ENCODE measurements at places on chromosomes 6 and 20. TPM values are rescaled to one million over a fixed set of nuclear protein-coding genes. Genes with fewer than 3 reads are reported as not detected.

The CAP2 gene
- 10.3 TPM for total RNA-seq

- DNase-seq = peak; percentile 74
Measured at GRCh38 chr6:99522531-99522930, 7.3 kb upstream of the USP45 start.

The OPN5 gene
- total RNA-seq = not detected

- DNase-seq = no peak
Measured at GRCh38 chr20:905396-905961, 10.7 kb downstream of the ANGPT4 start.

GRCh38 chr6:159989492-159990480, 20.9 kb downstream of the IGF2R start:
- no peak for DNase-seq

DNA sequence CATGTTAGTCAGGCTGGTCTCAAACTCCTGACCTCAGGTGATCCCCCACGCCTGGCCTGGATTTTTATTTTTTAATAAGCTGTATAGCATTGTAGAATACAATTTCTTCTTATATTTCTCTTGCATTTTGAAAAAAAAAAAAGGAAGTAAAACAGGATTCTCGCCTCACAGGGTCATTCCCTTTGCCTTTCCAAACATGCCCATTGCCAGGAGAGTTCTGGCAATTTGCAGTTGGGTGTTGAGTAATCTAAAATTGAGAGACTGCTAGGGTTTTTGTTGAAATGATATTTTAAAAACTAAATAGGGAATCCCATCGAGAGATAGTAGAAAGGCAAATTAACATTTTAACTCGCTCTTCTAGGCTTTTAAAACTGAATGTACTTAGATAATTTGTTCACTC, 196.1 kb downstream of the JARID2 start:
- no peak for DNase-seq

The NUS1 gene
- 33.8 TPM for total RNA-seq

- no peak for DNase-seq
Measured at GRCh38 chr20:46229478-46230105, 78.7 kb downstream of the CDH22 start.

The SSTR4 gene
- total RNA-seq = not detected

DNA sequence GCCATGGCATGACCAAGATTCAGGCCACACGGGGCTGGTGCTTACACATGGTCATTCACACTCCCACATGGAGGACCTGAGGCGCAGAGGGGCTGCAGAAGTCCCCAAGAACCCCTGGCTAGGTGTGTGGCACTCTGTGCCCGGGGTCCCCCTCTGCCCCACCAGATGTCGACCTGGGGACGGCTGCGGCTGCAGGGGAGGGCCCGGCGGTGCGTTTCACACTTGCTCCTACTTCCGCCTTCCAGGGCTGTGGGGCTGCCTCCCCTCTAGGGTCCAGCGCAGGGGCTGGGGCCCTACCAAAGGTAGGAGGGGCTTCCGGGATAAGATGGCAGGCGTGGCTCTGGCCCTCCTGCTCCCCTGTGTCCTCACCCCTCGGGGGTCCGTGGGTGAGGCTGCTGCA, 81.1 kb upstream of the SLCO4A1 start:
- no peak for DNase-seq

The PRR18 gene
- 0.55 TPM for total RNA-seq

DNA sequence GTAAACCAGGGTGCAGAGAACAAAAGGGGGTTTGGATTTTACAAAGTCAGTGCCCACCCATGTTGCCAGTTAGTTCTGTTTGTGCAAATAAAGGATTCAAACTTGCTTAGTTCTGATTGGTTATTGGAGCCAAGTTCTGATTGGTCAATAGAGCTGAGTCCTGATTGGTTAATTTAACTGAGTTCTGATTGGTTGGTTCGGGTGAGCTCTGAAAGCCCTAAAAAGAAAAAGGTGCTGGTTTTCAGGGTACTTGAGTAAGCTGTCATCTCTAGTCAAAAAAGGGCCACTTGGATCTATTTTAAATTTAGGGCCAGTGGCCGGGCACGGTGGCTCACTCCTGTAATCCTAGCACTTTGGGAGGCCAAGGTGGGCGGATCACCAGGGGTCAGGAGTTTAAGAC, 47.6 kb downstream of the SCGN start:
- no peak for DNase-seq

DNA sequence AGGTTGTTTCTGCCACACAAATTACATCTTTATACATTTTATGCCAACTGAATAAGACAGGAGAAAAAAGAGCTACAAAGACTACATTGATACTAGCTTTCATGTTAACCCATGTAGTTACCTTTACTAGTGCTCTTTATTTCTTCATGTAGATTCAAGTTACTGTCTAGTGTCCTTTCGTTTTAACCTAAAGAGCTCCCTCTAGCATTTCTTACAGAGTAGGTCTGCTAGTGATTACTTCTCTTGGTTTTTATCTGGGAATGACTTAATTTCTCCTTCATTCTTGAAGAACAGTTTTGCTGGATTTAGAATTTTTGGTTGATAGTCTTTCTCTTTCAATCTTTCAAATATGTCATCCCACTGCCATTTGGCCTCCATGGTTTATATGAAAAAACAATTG, 21.2 kb upstream of the NOP56 start:
- no peak for DNase-seq

GRCh38 chr6:110337486-110337885, 20.7 kb downstream of the METTL24 start:
- DNase-seq = no peak

- no peak for DNase-seq
Measured at GRCh38 chr6:12606616-12607015, 110.0 kb upstream of the PHACTR1 start.

DNA sequence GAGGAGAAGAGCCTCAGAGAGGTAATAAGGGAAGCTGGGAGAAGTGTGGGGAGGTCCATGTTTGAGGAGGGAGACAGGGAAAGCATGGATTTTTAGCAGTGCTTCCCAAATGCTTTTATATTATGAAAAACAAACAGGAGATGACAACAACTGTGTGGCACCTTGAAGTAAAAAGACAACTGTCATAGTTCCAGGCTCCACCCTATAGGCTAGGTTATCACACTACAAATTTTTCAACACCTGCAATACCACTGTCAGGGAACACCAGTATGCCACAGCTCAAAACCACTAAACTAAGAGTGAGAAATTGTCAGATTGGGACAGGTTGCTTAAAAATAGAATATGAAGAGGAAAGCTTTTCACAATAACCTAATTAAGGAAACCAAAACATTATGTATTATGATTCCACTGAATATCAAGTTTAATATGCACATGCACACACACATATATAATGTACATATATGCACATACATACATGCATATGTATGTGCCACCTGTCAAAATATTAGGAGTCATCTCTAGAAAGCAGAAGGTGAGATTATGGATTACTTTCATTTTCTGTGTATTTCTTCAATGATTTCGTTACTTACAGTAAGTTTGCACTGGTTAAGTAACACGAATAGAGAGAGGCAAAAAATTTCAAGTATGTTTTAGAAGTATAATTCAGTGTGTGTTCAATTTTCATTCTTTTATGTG, 261.2 kb downstream of the PTPRK start:
- DNase-seq = no peak

GRCh38 chr6:163423696-163424095, 9.2 kb downstream of the QKI start:
- no peak for DNase-seq

- no peak for DNase-seq
Measured at GRCh38 chr6:161409353-161409752, 135.5 kb upstream of the AGPAT4 start.

DNA sequence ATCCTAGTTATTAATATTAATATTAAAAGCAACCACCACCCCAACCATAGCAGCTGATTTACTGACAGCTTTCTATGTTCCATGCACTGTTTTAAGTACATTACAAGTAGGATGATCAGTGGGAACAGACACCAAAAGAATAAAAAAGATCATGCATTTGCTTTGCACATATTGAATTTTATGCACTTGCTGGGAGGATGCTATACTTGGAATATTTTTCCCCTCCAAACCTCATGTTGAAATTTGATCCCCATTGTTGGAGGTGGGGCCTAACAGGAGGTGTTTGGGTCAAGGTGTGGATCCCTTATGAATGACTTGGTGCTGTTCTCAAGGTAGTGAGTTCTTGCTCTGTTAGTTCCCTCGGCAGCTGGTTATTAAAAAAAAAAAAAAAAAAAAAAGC, 178.9 kb upstream of the MYLIP start:
- DNase-seq = no peak

GRCh38 chr20:23160536-23161243, 74.6 kb upstream of the CD93 start:
- DNase-seq = no peak
